ENCODE measurements at places on chromosomes 6 and 20.

DNA sequence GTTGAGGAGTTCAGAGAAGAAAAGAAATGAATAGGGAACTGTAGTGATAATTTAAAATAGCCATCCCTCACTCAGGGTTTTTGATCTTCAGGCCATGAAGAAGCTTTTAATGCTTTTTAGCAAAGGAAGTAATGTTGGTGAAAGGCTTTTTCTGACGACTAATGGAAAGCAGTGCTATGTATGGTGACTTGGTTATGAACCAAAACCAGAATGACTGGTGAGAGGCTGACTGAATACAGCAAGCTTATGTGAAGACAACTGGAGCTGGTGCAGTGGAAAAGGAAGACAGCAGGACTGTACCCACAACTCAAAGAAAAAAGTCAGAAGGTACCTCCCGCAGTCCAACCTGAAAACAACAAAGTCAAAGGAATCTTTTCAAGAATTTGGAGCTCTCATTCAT, 118.8 kb downstream of the PRDM1 start:
- no peak for DNase-seq

- DNase-seq, result no peak
These were observed 150.4 kb downstream of the RNGTT start for GRCh38 chr6:88813045-88813444.

DNA sequence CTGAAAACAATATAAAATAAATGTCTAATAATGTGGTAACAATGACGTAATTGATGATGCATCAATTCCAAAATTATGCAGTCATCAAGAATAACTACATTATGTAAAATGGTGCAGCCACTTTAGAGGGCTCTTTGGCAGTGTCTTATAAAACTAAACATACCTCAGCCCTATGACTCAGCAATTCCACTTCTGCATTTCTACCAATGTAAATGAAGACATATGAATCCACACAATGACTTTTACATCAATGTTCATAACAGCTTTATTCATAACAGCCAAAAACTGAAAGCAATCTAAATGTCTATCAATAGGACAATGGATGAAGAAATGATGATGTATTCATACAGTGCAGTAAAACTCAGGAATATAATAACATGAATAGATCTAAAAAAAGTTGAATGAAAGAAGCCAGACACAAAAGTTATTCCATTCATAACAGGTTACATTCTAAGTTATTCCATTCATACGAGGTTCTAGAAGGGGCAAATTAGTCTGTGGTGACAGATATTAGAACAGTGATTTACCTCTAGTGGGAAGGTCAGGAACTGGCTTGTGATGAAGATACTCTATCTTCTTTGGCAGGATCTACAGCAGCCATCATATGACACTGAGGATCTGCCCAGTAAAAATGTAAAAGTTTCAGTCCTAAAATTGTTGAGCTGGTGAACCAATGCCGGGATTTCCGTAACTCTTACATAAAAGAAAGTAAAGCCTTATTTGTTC, 396.1 kb downstream of the PLCB1 start:
- DNase-seq, result no peak

DNA sequence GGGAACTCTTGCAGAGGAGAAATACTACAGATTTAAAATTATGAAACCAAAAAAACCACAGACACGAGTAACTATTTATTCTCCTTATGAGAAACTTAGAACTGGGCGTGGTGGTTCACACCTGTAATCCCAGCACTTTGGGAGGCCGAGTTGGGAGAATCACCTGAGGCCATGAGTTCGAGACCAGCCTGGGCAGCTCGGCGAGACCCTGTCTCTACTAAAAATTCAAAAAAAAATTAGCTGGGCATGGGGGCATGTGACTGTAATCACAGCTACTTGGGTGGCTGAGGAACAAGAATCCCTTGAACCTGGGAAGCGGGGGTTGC, 36.8 kb downstream of the SSR1 start:
- no peak for DNase-seq

- no peak for DNase-seq
These were observed 8.8 kb downstream of the MDFI start for GRCh38 chr6:41647061-41647511.

DNA sequence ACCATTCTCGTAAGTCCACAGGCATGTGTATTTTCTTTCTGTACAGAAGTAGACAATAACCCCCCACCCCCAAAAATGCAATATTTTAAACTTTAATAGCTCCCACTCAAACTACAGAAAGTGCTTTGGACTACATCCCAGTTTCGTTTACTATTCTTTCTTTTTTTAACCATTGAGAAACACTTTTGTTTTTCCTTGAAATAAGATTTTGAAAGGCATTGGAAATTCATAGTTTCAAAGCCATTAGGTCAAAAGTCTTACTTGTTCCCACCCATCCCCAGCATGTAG, 140.0 kb downstream of the KIF16B start:
- no peak for DNase-seq

- DNase-seq, result no peak
These were observed 196.1 kb downstream of the TRIM27 start for GRCh38 chr6:28727559-28728211.

DNA sequence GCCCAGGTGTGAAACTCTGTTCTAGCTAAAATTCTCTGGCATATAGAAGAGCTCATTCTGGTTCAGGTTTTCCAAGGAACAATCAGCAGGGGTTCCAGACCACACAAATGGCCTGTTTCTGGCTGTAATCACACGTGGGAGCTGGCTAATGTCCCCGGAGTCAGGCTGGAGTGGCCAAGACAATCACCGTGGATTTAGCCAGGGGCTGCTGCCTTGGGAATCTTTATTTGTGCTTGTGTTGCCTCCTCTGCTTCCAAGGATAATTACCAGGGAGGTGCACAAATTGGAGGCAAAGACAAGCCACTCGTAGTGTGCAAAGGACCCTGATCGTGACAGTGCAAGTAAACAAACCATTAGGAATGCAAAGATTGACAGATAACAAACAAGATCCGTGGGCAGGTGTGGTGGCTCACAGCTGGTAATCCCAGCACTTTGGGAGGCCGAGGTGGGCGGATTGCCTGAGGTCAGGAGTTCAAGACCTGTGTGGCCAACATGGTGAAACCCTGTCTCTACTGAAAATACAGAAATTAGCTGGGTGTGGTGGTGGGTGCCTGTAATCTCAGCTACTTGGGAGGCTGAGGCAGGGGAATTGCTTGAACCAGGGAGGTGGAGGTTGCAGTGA, 77.3 kb downstream of the KCNB1 start:
- no peak for DNase-seq

DNA sequence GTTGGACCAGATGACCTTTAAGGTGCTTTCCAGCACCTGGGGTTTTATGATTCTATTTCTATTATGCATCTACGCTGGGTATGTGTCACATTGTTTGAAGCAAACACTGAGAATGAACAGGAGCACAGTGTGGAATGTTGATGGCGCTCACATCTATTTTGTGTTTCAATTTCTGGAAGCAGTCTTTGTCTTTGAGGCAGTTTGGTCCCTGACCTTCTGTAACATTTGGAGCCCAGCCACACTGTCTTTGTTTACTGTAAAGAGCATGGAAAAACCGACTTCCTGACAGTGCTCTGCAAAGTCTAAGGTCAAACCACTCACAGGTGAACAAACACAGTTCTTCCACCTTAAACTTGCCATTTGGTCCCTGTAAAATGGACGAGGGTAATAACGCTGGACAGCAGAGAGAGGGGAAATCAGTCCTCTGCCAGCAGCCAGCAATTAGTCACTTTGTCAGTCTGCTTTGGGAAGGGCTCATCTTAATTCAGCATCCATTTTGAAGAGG, 155.5 kb downstream of the PRL start:
- DNase-seq, result no peak

DNA sequence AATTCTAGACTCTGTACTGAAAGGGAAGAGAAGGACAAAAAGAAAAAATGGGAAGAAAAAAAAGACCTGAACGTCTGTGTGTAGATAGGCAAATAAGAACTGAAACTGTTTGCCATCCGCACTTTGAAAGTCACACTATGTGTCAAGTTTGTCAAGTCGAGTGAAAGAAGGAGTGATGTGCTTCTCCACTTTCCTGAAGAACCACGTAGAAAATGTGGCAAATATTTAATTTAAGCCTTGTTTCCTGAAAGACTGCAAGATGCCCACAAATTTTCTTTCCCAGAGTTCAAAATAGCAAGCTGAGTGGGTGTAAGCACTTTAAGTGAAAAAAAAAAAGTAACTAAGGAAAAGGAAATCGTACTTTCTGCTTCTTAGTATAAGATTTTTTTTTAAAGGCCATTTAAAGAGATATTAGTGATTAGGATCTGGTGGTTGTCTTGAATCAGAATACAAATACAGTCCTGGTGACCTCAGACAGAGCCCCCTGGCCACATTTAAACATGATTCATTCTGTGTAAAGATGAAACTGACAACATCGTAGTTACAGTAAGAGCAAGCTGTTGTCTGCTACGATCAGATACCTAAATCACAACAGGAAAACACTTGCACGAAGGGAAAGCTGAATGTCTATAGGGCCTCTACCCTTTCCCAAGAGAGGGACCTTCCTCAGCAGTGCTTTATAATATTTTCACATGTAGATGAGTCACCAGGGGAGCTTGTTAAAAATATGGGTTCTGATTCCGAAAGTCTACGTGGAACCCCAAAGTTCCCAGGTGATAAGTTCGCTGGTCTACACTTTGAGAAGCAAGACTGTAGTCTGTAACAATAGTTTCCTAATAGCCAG, 102.3 kb downstream of the HIVEP2 start:
- DNase-seq, result no peak

- DNase-seq, result no peak
These were observed 1015.1 kb downstream of the EPHA7 start for GRCh38 chr6:92404281-92404680.

GRCh38 chr6:84228198-84228543, 728 bp upstream of the CEP162 start:
- no peak for DNase-seq

DNA sequence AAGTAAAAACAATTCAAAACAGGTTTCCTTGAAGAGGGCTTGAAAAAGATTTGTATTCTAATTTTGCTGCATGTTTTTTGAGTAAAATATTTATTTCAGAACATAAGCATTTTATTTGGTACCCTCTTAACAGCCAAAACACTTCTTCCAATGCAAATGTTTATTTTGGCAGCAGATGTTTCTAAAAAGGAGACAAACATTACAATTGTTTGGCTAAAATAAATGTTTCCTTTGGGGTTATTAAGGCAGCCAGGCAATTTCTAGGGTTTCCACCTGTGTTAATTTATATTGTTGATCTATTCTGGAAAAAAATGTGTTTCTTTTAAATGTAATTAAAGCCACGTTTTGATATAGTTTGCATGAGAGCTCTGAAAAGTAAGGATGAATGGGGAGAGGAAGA, 56.6 kb downstream of the ARID1B start:
- no peak for DNase-seq

- DNase-seq, result no peak
These were observed 149.9 kb upstream of the SMLR1 start for GRCh38 chr6:130677312-130677711.

DNA sequence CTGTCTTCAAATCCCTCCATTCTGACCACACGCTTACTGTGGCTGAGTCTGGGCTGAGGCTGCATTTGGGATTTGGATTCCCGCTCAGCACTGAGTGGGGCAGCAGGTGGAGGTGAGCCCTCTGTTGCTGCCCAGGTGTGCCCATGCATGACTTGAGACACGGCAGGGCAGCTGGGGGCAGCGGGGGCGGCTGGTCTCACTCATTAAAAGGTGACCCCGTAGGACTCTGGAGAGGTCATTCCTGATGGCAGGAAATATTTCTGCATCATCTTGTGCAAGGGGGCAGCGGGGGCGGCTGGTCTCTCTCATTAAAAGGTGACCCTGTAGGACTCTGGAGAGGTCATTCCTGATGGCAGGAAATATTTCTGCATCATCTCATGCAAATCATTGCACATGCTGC, 49.8 kb downstream of the SMOC2 start:
- DNase-seq, result no peak

- no peak for DNase-seq
These were observed 121.3 kb upstream of the CST7 start for GRCh38 chr20:24827603-24828295.

DNA sequence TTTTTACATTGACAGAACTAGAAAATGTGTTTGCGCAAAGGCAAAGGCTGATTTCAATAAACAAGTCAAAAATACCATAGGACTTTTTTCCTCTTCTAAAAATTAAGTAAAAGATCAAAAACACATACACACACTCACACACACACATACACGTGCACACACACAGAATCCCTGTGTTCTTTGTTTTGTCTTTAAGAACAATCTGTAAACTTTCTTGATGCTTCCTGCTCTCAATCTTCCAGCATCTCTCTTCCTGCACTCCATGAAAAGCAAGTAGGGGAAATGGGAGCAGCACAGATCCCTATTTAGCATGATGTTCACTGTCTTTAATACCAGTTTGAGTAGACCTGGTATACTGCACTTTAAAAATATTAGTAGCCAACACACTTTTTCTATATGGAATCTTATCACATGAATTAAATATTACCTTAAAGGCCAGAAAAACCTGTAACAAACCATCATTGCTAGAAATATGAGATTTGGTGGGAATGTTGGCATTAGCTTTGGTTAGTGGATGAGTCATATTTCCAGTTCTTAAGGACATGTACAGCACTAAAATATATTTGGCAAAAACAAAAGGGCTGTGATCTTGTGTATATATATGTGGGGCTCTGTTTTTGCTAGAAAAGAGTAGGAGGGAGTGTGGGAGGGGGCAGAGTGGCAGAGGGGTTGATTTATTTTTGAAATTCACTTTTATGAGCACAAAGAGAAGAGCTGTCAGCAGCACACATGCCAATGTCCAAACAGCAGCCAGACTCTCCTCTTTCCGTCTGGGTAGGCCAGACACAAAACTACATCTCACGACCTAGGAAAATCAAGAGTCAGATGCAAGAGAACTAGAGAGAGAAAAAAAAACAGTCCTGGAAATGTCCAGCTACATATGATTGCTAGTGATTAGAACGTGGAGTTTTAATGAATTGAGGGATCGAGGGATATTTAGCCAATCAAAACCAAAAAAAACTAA, 4.6 kb downstream of the PTPRK start:
- DNase-seq, result no peak

- no peak for DNase-seq
These were observed 742.1 kb downstream of the MAFB start for GRCh38 chr20:39946931-39947330.

DNA sequence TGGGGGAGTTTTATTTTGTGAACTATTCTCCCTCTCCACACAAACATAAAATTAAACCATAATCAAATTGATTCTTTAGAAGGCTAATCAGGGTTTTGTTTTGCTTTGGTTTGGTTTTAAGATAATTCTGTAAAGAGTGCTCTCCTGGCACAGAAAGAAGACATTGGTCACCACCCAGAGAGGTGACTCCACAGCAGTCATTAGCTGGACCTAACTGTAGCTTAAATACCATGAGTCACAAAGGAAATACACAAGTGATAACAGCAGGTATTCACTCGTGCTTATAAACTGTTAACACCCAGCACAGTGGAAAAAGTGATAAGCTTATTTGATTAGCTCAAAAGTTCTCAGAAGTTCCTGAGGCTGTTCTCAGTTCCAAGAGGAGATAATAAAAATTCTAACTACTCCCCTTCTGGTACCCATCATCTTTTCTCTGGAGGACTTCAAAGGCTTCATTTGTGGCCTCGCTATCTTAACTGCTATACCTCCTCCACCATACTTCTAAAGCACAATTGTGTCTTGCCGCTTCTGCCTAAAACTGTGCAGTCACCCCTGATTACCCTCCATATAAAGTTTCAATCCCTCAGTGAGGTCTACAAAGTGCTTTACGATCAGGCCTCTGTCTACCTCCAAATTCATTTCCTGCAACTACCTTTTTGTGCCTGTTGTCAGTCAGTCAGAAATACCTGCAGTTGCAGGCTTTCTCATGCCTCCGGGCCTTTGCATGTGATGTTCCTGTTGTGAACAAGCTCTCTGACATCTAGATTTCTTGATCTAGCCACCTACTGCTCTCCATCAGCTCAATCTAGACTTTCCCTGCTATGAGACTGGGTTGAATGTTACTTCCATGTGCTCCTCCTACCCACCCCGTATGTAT, 201.1 kb downstream of the SAMD5 start:
- no peak for DNase-seq

- no peak for DNase-seq
These were observed 50.7 kb upstream of the RNF146 start for GRCh38 chr6:127215931-127216330.
